ENCODE measurements at places on chromosomes 7 and 10.

DNA sequence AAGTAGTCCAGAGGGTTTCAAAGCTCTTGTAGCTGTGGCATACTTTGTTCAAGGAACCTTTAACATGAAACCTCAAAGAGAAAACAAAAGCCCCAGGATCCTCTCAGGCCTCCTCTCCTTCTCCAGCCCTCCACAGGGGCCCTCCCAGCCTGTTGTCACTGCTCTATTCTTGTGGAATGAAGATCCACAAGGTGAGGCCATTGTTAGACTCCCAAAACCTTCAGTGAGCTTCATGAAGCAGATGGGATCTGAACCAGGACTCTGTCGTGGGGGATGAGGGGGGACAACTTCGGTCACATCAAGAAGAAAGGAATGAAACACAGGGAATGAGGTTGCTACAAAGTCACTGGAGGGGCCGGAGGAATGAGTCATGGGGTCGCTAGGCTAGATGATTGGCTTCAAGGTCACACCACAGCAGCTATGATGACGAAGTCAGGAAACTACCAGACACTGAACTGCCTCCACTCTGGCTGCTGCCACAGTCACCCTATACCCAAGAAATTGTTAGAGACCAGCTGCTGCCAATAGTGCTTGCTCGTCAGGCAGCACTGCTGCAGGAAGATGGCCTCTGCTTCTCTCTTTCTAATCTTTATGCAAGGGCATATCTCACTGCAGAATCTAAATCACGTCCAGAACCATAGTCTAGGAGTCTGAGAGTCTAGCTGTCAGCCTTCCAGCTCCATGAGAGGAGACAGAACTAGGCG, 208.8 kb downstream of the HIBADH start:
- no peak for DNase-seq

DNA sequence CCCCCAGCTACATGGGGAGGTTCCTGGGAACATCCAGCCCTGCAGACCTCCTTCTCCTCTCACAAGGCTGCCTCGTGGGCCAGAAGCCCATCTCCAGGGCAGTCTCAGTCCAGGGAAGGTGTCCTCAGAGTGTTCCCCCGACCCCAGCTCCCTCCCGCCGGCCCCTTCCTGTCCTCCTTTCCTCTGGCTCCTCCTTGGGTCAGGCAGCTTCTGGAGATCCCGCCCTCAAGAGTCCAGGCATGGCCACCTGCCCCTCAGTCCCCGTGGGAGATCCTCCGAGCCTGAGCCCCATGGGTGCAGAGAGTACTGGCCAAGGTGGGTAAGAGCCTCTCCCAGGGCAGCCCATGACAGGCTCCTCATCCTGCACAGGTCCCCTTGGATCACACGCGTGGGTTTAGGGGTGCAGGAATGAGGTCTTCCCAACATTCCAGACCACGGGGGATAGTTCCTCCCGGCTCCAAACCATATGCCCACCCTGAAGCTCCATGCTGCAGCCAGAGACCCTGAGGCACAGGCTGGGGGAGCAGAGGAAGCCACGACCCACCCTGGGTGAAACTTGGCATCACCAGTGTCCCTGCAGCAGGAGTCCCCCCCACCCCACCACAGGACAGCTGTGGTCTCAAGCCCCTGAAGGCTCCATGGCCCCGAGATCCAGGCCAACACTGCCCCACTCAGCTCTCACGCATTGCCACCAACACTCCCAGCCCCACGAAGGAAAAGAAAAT, 65.5 kb downstream of the OAT start:
- DNase-seq = no peak

DNA sequence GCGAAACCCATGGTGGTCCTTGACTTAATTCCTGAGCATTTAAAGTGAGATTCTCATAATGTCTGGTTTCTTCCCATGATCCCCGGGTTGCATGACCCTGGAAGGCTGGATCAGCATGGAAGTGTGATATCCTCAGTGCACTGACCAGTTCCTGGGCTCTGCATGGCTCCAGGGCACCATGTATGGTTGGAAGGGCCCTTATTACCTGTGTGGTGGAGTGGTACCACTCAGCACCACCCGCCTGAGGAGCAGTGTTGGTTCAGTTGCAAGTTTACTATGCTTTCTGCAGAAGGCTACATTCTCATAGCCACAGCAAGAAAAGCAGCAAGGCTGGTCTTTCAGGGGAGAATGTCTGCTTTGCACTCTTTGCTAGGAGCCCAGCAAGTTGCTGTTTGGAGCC, 325.7 kb upstream of the MKI67 start:
- DNase-seq = no peak

GRCh38 chr10:119404719-119405519, 137.6 kb downstream of the RGS10 start:
- no peak for DNase-seq

DNA sequence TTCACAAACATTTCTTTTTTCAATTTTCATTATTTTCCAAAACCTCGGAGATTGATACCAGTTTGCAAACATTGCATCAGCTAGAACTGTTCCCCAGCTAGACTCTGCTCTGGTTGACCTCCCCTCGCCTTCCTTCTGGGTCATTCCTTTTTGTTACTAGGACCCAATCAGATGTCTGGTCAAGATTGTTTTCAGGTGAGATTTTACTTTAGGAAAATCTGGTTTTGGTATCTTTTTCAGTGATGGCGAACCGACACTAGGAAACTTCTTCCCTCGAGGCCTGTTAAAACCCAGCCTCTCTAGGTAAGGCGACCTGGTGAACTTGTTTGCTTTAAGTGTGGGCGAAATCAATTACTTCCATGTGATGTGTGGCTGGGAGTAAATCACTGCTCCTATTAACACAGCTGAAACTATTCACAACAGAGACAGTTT, 8.4 kb downstream of the PROSER2 start:
- DNase-seq = no peak

DNA sequence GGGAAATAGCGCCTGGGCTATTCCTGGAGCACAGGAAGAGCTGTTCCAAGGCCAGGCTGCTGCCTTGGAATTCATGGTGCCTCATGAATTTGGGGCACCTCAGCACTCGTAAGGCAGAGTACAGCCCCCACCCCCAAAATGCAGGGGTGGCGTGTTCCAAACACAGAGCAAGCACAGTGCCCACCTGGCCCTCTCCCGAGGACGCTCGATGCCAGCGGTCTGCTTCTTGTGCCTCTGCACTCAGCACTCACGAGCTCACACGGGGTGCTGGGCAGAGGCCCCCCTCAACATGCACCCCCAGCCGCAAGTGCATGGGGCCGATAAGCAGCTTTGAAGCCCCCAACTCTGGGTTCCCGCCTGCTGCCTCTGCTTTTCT, 60.1 kb downstream of the ZRANB1 start:
- DNase-seq = no peak

GRCh38 chr10:62779487-62780248, 24.9 kb upstream of the ADO start:
- DNase-seq = peak; percentile 74

DNA sequence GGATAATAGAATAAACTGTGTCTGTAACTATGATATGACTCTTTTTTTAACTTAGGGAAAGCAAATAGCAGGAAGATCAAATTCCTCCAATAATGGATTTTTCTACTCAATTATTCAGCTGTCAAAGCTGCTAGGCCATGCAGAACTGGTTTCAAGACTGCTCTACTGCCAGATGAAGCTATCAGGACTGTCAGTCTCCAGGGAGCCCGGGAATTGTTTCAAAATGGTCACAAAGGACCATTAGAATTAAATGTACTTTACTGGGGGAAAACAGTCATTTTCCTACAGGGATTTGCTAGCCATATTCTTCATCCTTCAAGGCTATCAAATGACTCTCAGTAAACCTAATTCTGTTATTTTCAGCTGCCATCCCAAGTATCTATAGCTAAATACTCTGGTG, 276.3 kb downstream of the LHFPL3 start:
- DNase-seq = no peak

DNA sequence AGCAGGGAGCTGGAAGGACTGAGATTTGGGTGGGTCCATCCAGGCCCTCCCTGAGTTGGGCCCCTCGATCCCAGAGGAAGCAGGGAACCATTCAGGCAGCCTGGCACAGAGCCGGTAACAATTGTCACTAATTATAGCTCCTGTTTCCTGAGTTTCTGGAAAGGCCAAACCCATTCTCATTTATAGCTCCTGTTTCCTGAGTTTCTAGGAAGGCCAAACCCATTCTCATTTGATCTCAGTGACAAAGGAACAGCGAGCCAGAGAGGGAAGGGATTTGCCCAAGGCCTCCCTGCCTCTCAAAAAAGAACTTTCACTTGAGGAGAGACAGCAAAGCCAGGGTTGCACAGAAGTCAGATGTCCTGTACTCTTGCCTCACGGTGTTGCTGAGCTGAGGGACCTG, 521.9 kb downstream of the TYW1 start:
- no peak for DNase-seq

DNA sequence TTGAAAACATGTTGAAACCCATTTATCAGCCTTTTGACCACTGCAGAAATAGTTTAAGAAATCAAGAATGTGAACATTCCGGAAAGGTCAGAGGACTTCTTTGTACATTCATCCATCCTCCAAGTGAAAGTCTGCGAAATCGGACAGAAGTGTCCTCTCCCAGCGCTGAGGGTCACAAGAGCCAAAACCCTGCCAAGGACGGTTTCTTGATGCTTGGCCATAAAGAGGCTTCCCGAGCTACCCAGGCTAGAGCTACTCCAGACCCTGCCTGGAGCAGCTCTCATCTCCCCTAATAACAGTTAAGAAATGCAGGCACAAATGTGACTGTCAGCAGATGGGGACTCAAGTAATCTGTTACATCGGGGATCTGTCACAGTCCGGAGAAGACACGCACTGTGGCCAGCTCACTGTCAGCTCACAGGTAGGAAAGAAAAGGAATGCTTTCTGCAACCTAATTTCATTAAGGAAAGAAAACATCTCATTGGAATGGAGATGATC, 4.5 kb upstream of the CYTH3 start:
- no peak for DNase-seq

GRCh38 chr7:155787171-155787851, 25.0 kb downstream of the SHH start:
- DNase-seq = no peak

DNA sequence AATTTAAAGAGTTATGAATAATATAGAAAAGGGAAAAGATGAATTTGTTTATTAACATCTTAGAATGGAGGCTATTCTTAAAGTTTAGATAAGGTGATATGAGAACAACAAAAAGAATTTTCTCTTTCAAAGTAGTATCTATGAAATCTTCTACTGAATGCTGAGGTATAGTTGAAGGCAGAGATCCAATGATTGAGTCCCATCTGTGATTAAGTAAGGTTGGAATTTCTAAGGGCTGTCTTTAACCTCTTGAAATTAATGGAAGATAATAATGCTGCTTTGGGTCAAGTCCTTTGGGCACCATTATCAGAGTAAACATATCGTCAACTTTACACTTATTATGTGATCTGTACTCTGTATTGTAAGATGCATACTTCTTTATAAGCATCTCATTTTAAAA, 307.9 kb downstream of the PRKG1 start:
- DNase-seq = no peak

DNA sequence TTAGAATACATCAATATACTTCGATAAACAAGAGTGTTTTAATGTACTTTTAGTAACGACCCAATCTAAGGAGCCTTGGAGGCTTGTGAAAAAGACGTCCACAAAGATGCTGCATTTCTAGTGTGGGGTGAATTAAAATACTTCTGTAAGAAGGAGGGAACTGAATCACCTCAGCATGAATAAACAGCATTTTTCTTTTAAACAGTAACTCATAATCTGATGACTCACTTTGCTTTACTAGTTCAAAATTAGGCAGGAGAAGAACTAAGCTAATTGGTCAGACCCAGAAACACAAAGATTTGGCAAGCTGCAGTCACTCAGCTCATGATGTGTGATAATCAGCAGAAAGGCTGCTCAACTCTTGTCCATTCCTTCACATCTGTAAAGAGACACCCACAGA, 24.2 kb downstream of the NCOA4 start:
- DNase-seq = no peak

- no peak for DNase-seq
Measured at GRCh38 chr10:70893227-70894006, 5.1 kb upstream of the PCBD1 start.

Data from activated CD4-positive, alpha-beta T cell treated with anti-CD3 and anti-CD28 coated beads, Interleukin-2, amount 50 U/mL, for 16 hours (primary cell).